Natural killer cell treated with Interleukin-12 subunit alpha and Interleukin-12 subunit beta and Interleukin-15 and Interleukin-18, amount 100 ng/mL, for 72 hours (primary cell): ENCODE measurements at places on chromosomes 1 and 21.

- no peak overlapping the region for H3K27ac ChIP-seq
- no peaks in the 10 kb centered on the region for H3K4me1 ChIP-seq
- peak; percentile 37 for DNase-seq
Observed at GRCh38 chr1:7580923-7581753, 190.0 kb upstream of the VAMP3 start.

DNA sequence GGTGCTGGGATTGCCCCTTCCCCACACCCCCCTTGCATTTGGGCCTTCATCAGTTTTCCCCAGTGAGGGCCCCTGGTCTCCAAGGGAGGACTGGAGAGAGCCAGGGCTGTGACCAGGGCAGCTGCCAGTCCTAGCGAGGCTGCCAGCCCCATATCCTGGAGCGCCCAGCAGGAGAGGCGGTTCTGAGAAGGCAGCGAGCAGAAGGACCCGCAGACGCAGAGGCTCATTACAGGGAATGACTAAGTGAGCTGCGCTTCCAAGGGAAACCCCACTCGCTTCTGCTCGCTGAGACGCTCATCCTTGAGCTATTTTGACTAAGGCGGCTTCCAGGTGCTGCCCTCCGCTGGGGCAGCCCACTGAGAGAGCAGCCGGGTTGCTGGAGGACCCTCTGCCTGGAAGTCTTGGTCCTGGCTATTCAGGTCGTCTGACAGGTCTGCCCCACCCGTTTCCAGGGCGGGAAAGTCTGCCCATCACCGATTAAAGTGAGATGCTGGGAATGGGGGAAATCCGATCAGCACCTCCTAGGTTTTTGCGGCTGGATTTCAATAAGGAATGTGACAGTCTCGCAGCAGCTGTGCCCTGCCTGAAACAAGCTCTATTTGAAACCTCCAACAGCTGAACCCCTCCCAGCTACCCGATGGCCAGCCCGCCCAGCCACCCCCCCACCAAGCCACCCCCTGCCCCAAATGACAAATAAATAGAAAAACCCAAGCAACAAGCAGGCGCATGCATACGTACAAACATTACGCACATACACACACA is 2.8 kb downstream of the KCNN3 start:
- H3K27me3 ChIP-seq: peaks cover 29% of the 10 kb centered on the region
- H3K36me3 ChIP-seq: no peaks in the 10 kb centered on the region
- H3K27ac ChIP-seq: no peak overlapping the region
- H3K4me3 ChIP-seq: no peak overlapping the region
- peaks cover 9% of the 10 kb centered on the region for H3K4me1 ChIP-seq

DNA sequence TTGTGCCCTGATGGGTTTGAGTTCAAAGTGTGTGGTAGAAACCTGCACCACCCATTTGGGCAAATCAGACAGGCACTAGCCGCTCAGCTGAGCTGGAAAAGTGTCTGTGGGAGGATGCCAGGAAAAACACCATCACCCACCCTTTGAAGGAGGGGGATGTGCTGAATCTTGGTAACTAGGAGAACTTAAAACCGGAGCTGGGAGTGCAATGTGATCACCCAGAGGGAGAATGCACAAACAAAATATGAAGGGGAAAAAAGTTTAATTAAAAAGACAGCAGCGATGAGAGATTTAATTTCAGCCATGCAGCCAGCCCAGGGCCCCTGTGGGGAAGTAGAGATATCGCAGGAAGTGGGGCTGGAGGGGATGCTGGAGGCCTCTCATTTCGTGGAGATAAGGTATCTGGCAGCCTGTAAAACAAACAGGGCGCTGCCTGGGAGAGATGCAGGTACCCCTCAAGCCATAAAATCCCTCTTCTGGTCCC is 86.8 kb upstream of the BCAR3 start:
- H3K4me1 ChIP-seq: peaks cover 41% of the 10 kb centered on the region
- peak overlapping the region; percentile 16 for H3K4me3 ChIP-seq
- no peak overlapping the region for H3K27ac ChIP-seq
- no peak for DNase-seq
- peaks cover 2% of the 10 kb centered on the region for H3K27me3 ChIP-seq

- no peak overlapping the region for H3K27ac ChIP-seq
- no peaks in the 10 kb centered on the region for H3K36me3 ChIP-seq
- DNase-seq: no peak
- peaks cover 25% of the 10 kb centered on the region for H3K27me3 ChIP-seq
Observed at GRCh38 chr1:171654201-171654941, 1.9 kb upstream of the MYOC start.

DNA sequence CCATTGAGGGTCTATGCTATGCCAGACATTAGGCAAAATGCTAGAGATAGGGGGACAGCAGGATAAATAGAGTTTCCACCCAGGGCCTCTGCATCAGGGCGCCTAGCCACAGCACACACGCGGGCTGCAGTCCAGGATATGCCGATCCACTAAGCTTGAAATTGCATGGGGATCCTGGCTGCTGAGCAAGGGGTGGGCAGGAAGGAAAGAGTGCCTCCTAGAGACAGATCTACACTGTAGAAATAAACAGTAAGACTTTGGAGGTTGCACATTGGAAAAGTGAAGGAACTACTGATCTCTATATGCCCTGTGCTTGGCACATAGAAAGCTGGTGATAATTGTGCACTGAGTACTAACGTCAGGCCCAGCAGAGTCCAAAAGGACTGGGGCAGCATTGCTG is 411.1 kb downstream of the PRDM2 start:
- no peak for DNase-seq
- H3K36me3 ChIP-seq: no peaks in the 10 kb centered on the region
- no peak overlapping the region for H3K27ac ChIP-seq

- no peak overlapping the region for H3K27ac ChIP-seq
- no peaks in the 10 kb centered on the region for H3K27me3 ChIP-seq
- peak; percentile 88 for DNase-seq
- H3K4me1 ChIP-seq: peaks cover 25% of the 10 kb centered on the region
Observed at GRCh38 chr1:155061381-155062150, 2.0 kb upstream of the EFNA4 start.
